NCI-H774 (cell line): ENCODE measurements at places on chromosomes 7 and 10.

DNA sequence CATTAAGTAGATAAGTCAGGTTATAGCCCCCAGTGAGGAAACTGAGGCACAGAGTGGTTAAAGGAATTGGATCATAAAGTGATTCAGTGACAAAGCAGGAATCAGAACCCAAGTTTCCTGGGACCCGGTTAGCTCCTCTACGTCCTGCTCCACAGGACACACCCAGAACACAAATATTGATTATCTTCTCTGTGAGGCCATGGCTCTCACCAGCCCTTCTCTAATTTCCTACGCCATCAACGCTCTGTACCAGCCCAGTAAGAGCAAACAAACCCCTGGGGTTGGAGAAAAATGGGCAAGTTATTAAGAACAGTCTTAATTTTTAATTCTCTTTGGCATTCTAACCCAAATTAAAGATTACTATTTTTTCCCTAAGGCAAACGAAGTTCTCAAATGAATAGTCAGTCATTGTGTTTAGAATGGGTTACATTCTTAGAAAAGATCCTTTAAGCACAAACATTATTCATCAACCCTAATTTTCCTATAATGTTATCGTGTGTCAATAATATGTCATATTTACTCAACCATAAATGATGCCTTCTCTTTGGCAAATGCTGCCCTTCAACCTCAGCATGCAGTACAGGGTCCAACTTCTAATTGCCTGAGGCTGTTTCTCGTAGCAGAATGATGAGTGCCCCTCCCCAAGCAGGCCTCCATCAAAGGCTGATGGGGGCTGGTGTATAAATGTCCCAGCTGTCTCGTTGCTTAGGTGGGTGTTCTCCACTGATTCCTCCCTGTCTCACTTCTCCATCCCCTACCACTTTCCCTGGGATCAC, 25.4 kb upstream of the TM9SF3 start:
- DNase-seq: no peak

DNA sequence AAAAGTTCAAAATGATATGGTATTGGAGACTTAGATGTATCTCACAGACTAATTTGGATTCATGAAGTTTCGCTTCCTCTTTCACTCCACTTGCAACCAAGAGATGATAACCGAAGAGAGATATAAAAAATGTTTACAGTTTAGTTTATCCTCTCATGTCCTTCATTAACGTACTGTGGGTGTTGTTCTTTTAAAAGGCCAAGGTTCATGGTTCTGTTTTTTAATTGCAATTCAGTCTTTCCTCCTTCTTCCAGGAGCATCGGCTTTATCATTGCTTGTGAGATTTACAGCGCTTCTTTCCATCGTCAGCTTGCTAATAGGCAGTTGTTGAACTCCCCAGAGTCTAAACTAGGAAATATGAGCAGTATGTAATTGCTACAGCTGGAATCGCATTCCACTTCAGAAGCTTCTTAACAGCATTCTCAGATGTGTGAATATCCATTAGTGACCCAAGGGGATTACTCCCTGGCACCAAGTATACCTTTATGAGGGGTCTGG, 75.9 kb upstream of the HGF start:
- no peak for DNase-seq

DNA sequence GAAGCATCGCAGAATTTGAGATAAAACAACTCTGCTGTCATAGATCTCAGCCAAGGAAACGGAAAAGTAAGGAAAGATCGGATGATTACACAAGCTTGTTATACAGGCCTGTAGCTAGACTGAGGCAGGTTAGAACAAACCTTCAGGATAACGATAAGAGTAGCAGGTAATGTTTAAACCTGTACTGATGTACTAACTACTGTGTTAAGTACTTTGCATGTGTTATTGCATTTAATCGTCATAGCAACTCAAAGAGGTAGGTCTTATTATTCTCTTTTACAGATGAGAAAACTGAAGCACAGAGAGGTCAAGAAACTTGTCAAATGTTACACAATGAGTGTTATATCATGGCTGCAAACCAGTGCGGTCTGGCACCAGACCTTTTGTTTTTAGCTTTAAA, 352.5 kb downstream of the GPAM start:
- DNase-seq: no peak

DNA sequence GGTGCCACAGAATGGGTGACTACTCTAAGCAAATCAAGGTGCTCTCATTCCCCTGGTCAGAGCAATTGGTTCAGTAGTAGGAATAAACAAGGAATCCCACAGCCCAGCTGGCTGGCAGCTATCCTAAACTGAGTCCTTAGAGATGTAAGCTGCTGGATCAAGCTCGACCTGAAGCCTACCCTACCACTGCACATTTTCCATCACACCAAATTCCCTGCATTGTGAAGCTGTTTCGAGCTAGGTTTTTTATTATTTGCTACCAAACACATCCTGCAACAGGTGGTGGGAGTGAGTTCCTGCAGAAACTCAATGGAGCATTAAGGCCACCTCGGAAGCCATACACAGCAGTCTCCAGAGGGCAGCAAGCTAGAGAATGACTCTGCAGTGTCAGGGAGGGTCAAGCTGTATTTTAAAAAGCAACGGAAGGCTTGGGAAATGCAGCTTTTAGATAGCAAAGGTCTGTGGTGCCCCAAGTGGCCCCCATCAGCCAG, 33.7 kb upstream of the TNRC18 start:
- no peak for DNase-seq

- DNase-seq: no peak
These were observed 212.7 kb downstream of the GRM8 start for GRCh38 chr7:127040042-127040441.
